ENCODE measurements at places on chromosomes 1 and 21. TPM values are rescaled to one million over a fixed set of nuclear protein-coding genes. Genes with fewer than 3 reads are reported as not detected.

VSIG8 gene
- total RNA-seq = not detected

SLC22A15 gene
- 0.94 TPM for total RNA-seq

MAN1A2 gene
- 7.5 TPM for total RNA-seq

NBPF6 gene
- total RNA-seq = not detected

CELSR2 gene
- total RNA-seq = 5.5 TPM

CYP4A11 gene
- total RNA-seq = not detected

NR1I3 gene
- total RNA-seq = not detected

VWA5B1 gene
- total RNA-seq = not detected

ALX3 gene
- total RNA-seq = not detected

VTCN1 gene
- 0.06 TPM for total RNA-seq

LDLRAD2 gene
- 0.02 TPM for total RNA-seq

Measured in A549 treated with Mapracorat at 1 μM for 4 hours (cell line).